ENCODE measurements at places on chromosomes 6 and 20.

- DNase-seq: no peak
Measured at GRCh38 chr20:10718661-10719060, 44.9 kb upstream of the JAG1 start.

DNA sequence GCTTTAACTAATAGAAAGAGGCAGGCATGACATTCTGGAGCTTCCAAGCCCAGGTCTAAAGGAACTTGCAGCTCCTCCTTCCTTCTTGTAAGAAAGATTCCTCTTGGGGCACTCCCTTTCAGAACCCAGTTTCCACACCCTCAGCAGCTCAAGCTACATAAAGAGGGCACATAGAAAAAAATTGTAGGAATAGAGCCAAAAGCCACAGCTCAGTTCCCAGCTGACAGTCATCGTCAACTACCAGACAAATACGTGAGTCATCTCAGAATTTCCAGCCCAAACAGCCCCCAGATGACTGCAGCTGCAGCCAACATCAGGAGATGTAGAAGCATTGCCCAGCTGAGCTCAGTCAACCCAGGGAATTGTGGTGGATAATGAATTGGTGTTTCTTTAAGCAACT lies 349.8 kb upstream of the ARID1B start:
- DNase-seq: no peak

DNA sequence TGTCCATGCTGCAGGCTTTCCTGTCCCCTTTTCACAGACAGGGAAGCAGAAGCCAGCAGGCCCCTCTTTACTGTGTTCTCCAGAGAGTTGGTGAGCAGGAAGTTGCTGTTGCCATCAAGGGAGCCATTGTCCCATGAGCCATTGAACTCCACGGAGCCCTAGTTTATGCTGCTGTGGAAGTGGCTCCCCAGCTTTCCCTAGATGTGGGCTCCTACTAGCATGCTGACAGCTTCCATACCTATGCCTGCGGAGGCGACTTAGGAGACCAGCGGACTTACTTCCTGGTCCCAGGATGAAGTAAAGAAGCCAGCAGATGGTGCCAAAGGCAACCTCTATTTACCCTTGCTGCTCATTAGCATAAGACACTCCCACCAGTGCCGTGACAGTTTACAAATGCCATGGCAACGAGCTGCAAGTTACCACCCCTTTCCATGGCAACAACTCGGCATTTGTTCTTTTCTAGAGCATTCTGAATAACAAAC lies 30.8 kb upstream of the FKBP1A start:
- DNase-seq: no peak

DNA sequence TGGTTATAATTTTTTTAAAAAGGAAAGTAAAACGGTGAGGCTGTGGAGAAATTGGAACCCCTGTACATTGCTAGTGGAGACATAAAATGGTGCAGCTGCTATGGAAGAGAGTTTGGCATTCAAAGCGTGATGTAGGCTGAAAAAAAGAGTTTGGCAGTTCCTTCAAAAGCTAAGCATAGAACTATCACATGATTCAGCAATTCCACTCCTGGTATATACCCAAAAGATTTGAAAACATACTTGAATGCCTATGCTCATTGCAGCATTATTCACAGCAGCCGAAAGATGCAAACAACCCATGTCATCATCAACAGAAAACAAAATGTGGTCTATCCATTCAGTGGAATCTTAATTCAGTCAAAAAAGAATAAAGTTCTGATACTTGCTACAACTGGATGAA lies 4.5 kb upstream of the SGK2 start:
- no peak for DNase-seq

DNA sequence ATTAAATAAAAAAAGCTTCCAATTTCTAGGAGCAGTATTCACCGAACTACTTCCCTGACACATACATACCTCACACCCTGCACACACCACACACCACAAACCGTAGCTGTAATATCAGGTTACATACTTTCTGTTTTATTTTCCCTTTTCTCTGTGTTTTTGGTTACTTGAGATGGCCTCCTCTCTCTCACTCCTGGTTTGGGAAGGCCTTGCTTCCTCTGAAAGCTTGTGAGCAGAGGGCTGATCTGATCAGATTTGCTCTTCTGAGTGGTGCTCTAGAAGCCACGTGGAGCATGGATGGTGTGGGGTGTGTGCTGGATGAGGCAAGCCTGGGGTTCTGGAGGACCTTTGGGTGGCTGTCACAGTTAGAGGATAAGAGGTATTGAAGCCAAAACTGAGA lies 20.9 kb downstream of the UTRN start:
- no peak for DNase-seq

GRCh38 chr20:3659492-3660261 lies 3.5 kb downstream of the GFRA4 start:
- no peak for DNase-seq

DNA sequence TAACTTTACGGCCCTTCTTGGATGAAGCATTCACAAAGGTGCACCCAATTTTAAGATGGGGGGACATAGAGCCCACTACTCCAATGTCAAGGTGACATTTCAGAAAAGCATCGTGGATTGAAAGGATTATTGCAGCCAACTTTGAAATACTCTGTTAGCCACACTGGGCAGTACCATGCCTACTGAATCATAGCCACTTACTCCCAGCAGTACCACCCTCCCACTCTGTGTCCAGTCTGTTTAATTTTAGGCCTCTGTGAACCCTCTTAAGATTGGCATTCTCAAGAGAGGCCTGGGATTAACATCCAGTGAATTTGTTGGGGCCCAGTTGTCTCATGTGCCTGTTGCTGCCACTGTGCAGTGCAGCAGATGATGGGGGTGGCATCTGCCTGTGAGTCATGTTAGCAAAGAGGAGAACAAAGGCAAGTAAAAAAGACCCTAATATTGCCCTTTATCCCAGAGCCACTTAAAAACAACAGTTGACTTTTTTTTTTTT lies 11.2 kb upstream of the HDAC2 start:
- no peak for DNase-seq

GRCh38 chr6:125231133-125231532 lies 70.6 kb downstream of the HDDC2 start:
- DNase-seq: no peak

- DNase-seq: no peak
Measured at GRCh38 chr20:23477223-23477622, 13.7 kb upstream of the CST8 start.

GRCh38 chr6:1625794-1626435 lies 16.2 kb downstream of the FOXC1 start:
- no peak for DNase-seq

DNA sequence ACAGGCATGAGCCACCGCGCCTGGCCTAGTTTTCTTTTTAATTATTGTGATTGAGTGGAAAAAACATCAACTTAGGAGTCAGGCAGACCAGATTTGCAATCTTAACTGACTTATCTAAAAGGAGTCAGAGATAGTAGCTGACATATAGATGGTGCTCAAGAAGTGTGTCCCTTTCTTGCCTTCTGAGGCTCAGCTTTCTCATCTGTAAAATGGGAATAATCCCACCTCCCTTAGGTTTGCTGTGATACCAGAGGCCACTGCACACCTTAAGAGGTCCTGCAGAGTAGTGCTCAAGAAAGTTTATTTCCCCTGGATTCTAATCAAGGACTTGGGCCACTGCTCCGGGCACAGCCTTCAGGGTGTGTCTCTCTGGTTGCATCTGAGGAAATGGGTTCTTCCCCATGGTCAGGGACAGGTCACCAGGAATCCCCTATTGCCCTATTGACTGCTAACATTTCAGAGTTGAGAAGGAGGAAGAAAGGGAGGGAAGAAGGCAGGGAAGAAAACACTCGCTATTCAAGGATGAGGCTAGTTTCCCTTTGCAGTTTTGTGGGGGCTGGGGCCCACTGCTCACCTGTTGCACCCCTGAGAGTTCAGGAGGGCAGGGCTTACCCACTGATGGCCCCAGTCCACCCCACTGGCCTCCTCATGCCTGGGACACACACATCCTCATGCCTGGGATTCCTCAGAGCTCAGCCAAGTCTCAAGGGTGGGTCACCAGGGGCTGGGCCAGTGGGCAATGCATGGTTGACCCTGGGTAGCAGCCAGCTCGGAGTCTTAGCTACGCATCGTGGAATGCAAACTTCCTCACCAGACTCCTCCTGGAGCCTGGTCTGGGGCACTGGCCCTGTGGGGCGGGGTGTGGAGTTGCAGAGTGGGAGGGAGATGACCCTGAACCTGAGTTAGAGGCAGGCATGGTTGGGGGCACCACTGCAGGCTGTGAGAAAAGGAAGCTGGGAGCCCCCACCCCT lies 21.2 kb downstream of the C6orf132 start:
- no peak for DNase-seq

- DNase-seq: no peak
Measured at GRCh38 chr20:38228436-38228835, 32.1 kb downstream of the KIAA1755 start.

- DNase-seq: no peak
Measured at GRCh38 chr6:49110916-49111315, 352.1 kb downstream of the MMUT start.

DNA sequence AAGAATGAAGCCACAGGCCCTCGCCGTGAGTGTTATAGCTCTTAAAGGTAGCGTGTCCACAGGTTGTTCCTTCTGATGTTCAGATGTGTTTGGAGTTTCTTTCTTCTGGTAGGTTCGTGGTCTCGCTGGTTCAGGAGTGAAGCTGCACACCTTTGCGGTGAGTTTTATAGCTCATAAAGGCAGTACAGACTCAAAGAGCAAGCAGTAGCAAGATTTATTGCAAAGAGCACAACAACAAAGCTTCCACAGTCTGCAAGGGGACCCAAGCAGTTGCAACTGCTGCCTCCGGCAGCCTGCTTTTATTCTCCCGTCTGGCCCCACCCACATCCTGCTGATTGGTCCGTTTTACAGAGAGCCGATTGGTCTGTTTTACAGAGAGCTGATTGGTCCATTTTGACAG lies 5.2 kb downstream of the HIVEP1 start:
- no peak for DNase-seq

GRCh38 chr20:956330-956951 lies 40.3 kb upstream of the ANGPT4 start:
- no peak for DNase-seq

DNA sequence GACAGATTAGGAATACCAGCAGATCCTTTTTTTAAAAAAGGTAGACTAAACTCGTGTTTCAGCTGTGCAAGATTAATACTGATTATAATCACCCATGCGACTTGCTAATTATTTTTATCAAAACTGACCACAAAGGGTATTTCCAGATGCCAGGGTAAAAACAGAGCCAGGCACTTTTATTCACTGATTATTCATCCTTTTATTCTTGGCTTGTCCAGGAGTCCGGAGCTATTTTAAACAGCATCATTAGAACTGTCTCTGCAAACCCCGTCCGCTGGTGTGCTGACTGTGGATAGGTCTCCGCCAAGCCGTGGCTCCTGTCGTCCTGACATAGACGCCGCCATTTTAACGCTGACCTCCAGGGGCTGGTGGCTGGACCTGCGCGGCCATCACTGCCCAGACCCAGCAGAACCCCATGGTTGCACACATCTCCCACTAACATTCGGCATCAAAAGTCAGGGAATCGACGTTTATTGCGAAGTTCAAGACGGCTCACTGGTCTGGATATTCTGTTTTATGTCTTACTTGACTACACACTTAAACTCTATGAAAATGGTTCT lies 364.8 kb downstream of the THBS2 start:
- DNase-seq: no peak

DNA sequence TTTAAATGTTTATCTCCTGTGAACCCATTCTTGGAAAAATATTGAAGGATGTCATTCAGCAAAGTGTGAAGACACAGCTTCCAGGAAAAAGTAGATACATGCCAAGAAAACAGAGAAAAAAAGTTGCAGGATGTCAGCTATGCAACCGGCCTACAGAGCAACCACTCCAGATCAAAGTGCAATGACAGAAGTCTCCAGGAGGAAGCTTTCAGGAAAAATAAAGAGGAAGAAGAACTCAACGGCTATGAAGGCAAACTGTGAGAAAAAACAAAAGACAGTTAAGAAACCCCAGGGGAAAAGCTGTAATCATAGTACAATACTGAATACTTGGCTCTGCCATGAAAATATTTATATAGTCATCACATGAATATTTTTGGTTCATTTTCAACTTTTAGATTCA lies 30.6 kb downstream of the REPS1 start:
- no peak for DNase-seq

DNA sequence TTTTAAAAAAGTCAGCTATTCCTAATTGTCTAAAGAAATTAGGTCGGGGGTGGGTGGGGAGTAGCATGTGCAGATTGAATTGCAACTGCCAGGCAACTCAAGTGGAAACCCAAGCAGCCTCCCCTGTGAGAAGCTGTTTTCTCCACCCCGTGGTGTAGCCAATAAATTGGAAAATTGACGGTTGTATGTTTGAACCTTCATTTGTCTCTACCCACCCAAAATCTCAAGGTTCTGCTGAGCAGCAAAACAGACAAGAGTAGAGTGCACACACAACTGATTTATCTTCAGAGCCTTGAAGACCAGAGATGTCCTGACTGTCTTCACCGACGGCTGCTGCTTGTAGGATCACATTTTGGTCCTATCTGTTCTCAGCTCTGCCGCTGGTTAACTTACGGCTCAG lies 88.5 kb downstream of the DTD1 start:
- no peak for DNase-seq

DNA sequence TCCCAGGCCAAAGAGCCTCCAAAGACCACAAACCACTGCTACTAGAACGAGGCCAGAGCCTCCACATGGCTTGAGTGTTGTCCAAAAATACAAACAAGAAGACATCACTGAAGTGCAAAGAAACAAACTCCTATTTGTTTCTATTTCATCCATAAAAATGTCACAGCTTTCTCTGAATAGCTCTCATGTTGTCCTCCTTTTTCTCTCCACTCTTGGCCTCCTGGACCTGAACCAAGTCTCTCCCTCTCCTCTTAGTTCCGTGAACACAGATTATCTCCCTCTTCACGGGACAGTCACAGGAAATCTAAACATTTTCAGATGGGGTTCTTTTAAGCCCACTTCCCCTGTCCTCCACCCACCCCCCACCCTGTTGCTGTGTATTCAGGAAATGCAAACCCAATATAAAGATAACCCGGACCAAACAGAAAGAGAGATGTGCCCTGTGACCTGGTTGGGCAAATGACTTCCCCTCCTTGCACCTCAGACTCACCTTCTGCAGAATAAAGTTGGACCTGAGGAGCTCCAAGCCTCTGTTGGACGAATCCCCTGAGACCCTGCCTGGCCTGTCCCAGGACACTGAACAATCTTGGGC lies 75.8 kb upstream of the MRPS10 start:
- DNase-seq: no peak

DNA sequence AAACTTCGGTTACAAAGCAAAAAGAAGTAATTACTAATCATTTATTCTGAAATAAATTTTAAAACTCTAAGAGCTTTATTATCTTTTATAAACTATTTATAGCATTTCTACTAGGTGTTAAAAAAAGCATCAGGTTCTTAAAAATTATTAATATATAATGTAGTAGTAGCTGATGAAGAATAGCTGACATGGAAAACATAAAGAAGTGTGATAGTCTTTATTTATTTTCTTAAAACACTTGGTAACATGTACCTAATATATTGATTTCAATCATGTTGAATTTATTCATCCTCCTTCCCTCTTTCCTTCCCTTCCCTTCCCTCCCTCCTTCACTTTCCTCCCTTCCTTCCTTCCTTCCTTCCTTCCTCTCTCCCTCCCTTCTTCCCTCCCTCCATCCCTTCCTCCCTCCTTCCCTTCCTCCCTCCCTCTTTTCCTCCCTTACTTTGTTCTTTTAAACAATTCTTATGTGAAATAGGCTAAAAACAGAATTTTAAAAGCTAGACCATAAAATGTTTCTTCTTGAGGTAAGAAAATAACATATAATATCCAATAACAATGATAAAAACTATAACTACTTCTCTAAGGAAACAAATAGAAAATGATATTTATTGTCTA lies 913.9 kb upstream of the MAP3K7 start:
- DNase-seq: no peak

- DNase-seq: no peak
Measured at GRCh38 chr20:11867291-11867919, 50.3 kb upstream of the BTBD3 start.

- no peak for DNase-seq
Measured at GRCh38 chr6:39850736-39851297, 58.6 kb downstream of the DAAM2 start.

- no peak for DNase-seq
Measured at GRCh38 chr20:50335866-50336265, 145.2 kb downstream of the CEBPB start.

Data from NCI-H2081 treated with DMSO at 0.1 percent for 48 hours (cell line).